ENCODE measurements at places on chromosomes 3 and 15. TPM values are rescaled to one million over a fixed set of nuclear protein-coding genes. Genes with fewer than 3 reads are reported as not detected.

- no peak for DNase-seq
These were observed 49.2 kb downstream of the SLC15A2 start for GRCh38 chr3:121943431-121943830.

DNA sequence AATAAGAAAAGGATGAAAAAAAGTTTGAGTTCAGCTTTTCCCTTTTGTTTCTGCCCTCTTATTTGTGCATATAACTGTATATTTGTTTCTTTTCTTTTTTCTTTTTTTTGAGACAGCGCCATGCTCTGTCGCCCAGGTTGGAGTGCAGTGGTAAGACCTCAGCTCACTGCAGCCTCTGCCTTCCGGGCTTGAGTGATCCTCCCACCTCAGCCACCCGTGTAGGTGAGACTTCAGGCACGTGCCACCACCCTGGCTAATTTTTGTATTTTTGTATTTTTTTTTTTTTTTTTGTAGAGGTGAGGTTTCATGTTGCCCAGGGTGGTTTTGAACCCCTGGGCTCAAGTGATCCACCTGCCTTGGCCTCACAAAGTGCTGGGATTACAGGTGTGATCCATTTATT, 31.4 kb downstream of the RNF111 start:
- no peak for DNase-seq

EPHB1 gene
- total RNA-seq = 0.50 TPM

DNA sequence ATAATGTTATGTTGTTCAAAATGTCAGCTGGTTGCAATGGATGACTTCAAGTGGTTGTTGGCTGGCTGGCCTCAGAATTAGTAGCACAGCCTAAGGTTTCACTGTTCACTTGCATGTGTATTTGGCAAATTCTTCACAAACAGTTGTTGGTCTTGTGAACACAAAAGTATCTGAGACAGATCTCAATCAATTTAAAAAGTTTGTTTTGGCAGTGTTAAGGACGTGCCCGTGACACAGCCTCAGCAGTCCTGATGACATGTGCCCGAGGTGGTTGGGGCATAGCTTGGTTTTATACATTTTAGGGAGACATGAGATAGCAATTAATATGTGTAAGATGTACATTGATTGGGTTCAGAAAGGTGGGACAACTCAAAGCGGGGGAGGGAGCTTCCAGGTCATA, 436.0 kb downstream of the AGBL1 start:
- DNase-seq = no peak

- DNase-seq = peak; percentile 38
These were observed at the start of gene MAP6D1 for GRCh38 chr3:183825456-183826161. MAP6D1 (minus strand) TSS chr3:183825577; CDS start chr3:183825547, 30 bp downstream.
